H1 (cell line): ENCODE measurements at places on chromosomes 12 and 14.

DNA sequence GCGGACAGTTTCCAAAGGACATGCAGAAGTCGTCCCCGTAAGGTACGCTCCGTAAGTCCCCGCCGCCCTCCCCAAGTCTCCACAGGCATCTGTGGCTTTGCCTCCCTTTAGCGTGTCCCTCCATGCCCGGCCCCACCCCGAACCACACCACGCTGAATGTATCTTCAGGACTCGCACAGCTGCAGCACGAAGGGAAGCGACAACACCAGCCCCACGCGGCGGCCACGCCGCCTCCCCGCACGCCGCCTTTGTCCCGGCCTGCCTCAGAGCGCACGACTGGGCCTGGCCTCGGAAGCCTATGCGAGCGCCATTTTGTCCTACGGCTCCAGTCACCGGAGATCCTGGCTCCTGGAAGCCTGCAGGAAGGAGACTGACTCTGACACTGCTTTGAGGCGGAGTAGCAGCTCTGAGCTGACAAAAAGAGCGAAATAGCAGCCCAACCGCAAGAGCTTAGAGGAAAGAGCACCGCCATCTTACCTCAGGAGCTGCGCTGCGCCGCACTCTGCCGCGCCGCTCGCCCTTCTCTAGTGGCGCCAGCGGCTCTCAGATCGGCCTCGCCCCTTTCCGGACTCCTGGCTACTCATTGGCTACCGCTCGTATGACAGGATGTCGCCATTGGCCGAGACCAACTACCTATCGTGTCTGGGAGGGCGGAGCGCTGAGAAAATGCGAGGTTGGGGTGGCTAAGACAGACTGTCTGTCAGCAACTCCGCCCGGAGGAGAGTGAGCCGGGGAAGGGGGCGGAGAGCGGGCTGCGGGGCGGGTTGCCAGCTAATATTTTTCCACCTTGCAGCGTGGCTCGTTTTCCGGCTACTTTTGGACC lies at the start of gene KANSL2:
TSS of gene KANSL2 (minus strand) at position 529 of the 823 bp plus-strand sequence. CDS start 606 bp downstream, outside the sequence.
- DNase-seq, result peak; percentile 88

- peak; percentile 7 for DNase-seq
Measured at GRCh38 chr14:22650960-22651521, 6.9 kb upstream of the OR6J1 start.

- no peak for DNase-seq
Measured at GRCh38 chr12:116977465-116978380, 67.0 kb downstream of the FBXW8 start.

DNA sequence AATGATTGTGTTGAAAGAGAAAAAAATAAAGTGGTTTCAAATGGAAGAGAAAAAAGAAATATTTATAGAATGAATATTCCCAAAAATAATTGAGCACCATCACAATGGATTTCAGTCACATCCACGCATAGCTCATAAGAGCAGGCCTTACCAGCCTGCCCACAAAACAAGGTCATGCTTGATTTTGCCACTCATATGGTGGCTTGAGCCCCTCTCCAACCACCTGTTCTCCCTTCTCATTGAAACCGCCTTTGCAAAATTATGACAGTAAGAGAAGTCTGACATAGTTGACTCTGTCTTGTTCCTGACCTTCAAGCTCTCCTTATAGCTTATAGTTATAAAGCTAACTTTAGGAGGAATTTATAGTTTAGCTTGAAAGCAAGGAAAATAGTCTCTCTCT lies 33.3 kb upstream of the NAP1L1 start:
- DNase-seq, result no peak

DNA sequence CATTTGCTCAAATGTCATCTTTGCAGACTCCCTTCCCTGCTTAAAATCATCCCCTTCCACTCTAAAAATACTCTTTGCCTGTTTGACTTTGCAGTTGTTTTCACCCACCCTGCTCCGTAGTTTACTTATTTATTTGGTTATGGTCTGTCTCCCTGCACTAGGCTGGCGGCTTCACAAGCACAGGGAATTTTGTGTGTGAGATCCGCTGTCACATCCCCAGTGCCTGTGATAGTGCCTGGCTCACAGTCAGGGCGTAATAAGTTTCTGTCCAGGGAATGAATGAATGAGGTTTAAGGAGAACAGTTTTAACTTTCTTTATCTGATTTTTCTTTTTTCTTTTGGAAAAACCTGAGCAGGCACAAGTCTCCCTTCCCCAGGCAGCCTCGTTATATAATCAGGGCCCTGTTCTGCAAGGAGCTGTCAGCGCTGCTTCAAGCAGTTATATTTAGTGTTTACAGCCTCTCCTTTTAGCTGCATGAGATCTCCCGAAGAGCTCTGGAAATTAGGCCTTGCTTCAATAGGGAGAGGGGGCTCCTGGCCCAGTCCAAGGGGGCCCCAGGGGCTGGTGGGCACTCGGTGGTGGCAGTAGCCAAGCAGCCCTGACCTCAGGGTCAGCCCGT lies 107.1 kb downstream of the AACS start:
- DNase-seq, result no peak

- DNase-seq, result no peak
Measured at GRCh38 chr14:96960598-96961116, 163.5 kb downstream of the VRK1 start.

DNA sequence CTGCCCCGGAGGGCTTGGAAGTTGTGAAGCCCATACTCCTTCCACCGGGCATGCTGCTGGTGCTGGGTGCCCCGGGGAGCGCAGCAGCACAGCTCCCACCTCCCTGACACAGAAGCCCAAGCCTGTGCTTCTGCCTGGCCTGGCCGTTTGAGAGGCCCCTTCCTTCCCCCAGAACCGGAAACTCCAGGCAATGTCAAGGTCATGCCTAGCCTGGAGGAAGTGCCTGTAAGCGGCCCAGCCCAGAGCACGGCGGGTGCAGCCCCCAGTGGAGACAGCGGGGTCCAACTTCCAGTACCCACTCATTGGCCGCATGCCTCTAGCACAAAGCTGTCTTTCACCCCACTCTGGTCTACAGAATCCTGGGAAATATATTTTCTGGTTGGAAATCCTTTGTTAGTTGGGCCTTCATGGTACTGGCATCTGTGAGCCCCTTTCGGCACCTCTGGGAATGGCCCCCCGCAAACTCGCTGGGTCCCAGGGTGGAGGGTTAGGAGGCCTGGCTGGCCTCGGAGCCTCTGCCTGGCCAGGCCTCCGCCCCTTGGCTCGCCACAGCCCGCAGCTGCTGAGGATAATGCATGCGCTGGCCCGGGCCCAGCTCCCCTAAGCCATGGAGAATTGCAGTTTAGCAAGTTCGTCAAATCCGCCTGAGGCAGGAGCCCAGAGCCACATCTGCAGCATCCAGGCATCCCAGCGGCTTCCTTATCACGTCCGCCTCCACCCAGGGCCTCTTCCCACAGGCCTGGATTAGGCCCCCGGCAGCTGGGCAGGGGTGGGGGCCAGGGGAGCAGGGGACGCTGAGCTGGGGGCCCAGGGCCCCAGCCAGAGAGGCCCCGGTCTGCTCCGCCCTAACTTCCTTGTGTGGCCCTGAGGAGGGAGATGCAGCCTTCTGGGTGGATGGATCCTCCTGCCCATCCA lies 48.9 kb upstream of the DLK1 start:
- no peak for DNase-seq

- DNase-seq, result no peak
Measured at GRCh38 chr12:88878295-88878694, 298.0 kb upstream of the KITLG start.

DNA sequence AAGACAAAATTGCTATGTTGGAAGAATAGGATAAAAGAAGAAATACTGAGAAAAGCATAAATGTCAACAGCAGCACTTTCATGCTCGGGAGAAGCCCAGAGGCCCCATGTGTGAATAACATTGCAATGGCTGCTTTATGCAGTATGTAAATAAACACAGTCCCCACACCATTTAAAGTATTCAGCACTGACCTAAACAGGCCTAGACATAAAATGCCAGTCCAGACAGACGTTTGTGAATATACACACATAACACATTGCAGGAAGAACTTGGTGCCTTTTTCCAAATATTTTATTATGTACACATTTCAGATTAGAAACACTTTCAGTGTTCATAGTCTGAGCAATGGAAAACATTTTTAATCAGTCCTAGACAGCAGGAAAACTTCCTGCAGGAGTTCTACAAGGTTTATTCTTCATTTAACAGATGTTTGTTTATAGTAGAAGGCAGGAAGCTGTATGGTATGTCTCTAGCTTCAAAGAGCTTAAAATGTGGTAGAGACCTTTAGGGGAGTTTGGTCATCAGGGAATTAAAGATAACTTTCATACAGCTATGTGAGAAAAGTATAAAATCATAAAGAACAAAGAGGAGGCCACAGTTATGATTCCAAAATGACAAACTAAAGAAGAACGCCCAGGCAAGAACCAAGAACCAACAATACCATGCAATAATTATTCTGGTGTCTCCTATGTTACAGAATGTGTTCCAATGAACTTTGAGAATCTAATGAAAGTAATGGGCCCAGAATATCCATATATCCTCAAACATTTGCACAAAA lies 30.6 kb upstream of the SLC38A2 start:
- no peak for DNase-seq

DNA sequence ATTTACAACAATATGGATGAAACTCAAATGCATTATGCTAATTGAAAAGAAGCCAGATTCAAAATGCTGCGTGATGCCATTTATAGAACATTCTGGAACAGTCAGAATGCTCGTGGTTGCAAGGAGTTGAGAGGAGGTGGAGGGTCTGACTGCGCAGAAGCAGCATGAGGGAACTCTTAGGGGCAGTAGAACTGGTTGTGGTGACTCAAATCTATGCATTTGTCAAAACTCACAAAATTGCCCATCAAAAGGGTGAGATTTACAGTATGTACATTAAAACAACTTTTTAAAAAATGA lies 113.7 kb upstream of the PDZRN4 start:
- DNase-seq, result no peak

- no peak for DNase-seq
Measured at GRCh38 chr14:104105822-104106470, 20.4 kb downstream of the ASPG start.

DNA sequence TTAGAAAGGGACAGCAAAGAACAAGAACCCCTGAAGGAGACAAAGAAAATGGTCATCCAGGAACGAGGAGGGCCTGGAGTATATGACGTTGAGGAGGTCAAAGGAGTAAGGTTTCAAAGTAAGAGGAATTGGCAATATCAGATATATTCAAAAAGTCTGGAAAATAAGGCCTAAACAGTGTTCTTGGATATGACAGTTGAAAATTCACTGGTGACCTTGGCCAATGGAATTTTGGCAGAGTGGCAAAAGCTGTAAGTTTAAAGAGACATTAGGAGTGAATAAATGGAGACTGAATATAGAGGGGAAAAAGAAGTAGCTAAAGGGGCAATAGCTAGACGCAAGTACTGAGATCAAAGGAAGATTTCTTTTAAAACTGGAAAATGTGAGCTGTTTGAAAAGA lies 4.1 kb upstream of the ACTN1 start:
- DNase-seq, result no peak

- DNase-seq, result no peak
Measured at GRCh38 chr14:71438684-71439083, 493.5 kb upstream of the RGS6 start.

DNA sequence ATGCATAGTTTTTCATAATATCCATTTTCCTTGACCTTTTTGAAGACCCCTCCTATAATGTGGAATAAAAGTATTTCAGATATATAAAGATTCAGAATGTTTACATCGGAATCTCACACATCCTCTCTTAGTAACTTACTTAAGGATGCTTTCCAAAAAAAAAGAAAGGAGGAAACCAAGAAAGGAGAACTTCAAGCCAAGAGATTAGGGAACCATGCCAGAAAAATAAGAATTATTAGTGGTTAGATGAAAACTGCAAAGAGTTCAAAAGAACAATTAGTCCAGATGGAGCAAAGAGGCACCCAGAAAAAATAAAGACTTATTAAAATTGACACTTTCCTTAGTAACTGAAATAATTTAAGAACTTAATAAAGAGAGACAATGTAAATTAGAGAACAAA lies 179.2 kb downstream of the DUSP6 start:
- no peak for DNase-seq

GRCh38 chr12:53414756-53415417 lies 8.8 kb upstream of the AMHR2 start:
- DNase-seq, result no peak

DNA sequence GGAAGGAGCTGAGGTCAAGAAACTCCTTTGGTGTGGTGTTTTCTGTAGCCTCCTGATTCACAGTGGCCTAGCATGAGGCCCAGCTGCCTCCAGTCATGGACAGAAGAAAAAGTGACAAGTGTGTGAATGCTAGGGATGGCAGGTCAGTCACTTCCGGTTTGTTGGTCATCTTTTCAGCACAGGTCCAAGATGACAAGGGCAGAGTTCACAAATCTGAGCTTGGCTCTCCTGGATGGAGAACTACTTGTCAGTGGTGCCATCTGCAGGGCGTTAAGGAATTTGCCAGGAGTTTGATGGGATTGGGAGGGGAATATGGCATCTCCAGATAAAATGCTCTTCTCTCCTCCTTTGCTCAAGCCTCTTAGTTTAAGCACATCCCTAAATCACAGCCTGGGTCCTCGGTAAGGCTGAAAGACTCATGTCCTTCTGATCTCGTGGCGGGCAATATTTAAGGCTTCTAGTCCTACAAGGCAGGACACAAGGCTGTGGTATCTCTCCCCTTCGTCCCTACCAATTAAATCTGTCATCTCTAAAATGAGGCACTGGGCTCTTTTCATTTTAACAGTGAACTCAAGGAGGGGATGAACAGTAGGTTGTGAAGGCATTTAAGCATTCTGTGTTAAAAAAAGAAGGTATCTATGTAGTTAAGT lies 10.0 kb downstream of the TUBA1B start:
- DNase-seq, result peak; percentile 56

- DNase-seq, result no peak
Measured at GRCh38 chr12:124651516-124652273, 84.3 kb upstream of the NCOR2 start.

GRCh38 chr14:34580381-34580780 lies 40.9 kb upstream of the EAPP start:
- DNase-seq, result no peak

GRCh38 chr14:34300330-34300729 lies 161.7 kb downstream of the SPTSSA start:
- no peak for DNase-seq

- DNase-seq, result no peak
Measured at GRCh38 chr14:74275241-74275841, 27.4 kb downstream of the ABCD4 start.

- no peak for DNase-seq
Measured at GRCh38 chr14:102873546-102874061, 48.9 kb upstream of the AMN start.

DNA sequence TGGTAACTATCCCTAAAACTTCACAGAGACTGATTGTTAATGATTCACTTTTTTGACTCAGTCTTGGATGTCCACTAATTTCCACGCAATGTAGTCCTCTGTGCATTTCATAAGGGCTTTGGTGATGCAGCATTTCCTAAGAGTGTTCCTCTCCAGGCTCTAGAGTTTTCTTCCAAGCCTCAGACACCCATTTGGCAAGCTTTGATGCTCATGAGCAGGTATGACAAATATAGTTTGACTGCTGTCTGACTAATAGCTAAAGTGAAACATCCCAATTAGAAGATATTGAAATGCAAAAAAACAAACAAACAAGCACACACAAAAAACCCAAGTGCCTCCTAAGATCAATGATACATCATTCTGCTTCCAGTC lies 1.5 kb upstream of the VAMP1 start:
- DNase-seq, result no peak

DNA sequence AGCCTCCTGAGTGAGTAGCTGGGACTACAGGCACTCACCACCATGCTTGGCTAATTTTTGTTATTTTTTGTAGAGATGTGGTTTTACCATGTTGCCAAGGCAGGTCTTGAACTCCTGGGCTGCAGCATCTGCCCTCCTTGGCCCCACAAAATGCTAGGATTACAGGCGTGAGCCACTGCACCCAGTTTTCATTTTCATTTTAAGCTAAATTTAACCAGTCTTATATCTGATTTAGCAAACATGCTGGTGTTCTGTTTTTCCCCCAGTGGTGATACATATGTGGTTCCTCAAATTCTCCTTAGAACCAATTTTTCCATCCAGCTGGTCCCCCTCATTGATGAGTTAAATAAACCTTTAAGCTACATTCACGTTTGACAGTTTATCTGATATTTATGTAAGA lies 43.8 kb upstream of the BICD1 start:
- DNase-seq, result no peak
